ENCODE measurements at places on chromosomes 12 and 14.

- DNase-seq, result no peak
Measured at GRCh38 chr14:73720636-73721035, 6.5 kb upstream of the PNMA1 start.

GRCh38 chr12:116143909-116144308 lies 133.6 kb downstream of the MED13L start:
- DNase-seq, result no peak

DNA sequence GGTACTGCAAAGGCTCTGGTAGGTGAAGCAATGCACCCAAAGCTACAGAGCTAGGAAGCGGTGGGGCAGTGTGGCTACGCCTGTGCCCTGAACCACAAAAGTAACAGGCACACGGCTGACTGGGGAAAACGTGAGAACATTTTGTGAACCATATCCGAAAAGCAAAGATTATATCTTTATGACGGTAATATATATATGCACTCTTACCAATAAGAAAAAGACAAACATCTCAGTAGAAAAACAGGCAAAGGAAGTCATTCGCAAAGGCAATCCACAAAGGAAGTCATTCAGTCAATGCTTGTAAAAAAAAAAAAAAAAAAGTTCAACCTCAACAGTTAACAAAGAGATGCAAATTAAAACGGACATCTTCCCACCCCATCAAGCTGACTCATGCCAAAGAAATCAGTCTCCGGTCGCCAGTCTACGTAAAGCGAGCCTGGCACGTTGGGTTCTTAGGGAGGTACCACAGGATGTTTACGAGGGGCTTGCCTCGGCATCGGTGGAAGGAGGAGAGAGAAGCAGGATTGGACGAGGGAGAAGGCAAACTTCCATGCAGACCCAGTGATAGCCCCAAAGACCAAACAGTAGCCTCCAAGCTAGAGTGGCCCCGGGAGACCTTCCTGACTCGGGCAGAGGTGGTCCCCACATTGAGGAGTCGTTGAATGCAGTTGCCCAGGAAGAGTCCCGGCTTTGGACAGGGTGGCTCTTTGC lies 39.4 kb upstream of the PPP2R5C start:
- DNase-seq, result no peak

DNA sequence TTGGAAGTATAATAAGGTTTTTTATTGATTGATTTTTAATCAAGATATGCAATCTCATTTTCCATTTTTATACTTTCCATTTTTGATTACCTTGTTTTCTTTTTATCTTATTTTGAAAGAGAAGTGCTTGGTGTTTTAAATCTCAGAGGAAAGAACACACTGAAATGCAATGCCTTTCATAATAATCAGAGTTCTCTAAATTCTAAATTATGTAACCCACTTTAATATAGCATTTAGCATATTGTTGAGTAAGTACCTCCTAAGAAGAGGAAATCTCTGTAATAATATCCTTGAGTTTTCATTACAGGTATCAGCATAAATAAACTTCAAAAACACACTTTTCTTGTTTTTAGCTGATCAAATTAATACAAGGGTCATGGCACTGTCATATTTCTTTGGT lies 96.9 kb downstream of the GTF2A1 start:
- DNase-seq, result no peak

DNA sequence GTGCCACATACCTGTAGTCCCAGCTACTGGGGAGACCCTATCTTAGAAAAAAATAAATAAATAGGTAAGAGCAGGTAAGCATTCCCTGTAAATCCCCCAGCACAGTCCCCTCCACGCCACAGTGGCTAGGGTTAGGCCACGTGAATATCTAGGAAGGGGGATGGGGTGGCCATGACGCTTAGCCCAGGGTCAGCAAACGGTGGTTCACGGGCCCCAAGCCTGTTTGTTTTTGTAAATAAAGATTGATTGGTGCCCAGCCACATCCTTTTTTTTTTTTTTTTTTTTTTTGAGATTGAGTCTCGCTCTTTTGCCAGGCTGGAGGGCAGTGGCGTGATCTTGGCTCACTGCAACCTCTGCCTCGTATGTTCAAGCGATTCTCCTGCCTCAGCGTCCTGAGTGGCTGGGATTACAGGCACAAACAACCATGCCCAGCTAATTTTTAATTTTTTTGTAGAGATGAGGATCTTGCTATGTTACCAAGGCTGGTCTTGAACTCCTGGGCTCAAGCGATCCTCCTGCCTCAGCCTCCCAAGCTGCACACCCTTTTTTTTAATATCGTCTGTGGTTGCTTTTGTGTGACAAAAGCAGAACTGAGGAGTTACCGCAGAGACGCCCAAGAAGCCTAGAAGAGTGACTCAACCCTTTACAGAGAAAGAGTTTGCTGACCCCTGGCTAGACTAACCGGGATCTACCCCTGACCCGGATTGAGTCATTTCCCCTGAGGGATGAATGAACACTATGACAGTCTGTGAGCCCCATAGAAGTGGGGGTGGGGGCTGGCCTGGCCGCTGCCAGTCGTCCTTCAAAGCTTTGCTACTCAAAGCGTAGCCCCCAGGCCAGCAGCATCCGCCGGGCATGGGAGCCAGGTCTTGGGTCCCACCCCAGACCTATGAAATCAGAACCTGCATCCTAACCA lies 113.7 kb upstream of the NCOR2 start:
- peak; percentile 51 for DNase-seq

- no peak for DNase-seq
Measured at GRCh38 chr14:96017882-96018281, 21.3 kb upstream of the C14orf132 start.

DNA sequence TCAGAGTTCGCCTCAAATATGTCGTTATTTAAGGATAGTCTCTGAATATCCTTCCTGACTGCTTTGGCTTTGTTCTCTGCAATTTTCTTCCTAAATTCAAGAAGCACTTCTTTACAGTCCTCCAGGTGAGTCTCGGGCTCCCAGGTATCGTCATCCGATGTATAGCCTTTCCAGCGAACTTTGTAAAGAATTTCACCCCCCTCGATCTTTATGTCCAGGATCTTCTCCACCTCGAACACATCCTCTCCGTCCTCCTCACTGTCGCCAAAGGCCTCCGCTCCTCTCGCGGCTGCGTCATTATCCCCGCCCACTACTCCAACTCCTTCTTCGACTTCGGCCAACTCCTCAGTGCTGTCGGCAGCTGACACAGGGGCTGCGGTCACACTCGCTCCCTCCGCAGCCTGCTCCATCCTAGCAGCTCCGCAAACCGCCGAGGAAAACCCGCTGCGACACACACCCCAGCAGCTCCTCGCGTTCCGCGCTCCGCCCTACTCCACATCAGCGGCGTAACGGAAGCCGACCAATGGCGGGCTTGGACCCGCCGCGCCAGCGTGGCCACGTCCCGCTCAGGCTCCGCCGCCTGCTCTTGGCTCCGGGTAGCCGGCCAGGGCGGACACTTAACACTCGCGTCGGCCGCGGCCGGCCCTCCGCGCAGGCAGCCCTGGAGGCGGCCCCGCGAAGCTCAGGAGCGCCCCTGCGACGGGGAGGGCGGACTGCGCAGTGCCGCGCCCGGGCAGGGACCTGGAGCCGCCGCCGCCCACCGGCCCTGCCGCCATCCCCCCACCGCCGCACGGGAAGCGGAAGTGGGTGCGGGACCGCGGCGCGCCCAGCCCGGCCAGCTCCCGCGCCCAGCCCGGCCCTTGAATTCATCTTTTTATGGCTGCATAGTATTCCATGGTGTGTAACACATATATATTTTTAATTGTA lies 4.1 kb downstream of the CD163L1 start:
- DNase-seq, result peak; percentile 87

GRCh38 chr14:101915871-101916815 lies 48.2 kb upstream of the DYNC1H1 start:
- no peak for DNase-seq

GRCh38 chr12:130645751-130646150 lies 70.3 kb downstream of the RIMBP2 start:
- DNase-seq, result no peak

GRCh38 chr12:116299064-116299463 lies 21.6 kb upstream of the MED13L start:
- DNase-seq, result no peak

GRCh38 chr12:47105914-47106674 lies 26.3 kb upstream of the AMIGO2 start:
- DNase-seq, result no peak
